ENCODE measurements at places on chromosomes 5 and 9.

DNA sequence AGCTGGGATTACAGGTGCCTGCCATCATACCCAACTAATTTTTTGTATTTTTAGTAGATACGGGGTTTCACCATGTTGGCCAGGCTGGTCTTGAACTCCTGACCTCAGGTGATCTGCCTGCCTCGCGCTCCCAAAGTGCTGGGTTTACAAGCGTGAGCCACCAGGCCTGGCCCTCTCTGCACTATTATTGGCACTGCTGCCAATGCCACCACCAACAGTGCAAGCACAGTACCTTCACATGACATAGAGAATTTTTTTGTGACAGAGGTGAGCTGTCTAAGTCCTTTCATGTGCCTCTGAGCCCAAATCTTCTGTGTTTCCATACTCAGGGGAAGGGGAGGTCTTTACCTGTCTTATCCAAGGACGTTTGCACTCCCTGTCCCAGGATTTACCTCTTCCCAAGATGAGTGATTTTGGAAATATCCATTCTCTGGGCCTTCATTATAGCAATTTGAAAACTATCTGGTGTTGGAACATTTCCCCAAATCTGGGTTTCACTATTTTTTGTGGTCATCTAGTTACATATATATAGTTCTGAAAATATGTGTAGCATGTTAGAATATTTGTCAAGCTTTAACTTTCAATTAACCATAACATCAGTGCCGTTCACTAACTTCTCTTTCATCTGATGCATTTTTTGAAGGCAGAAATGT, 5.4 kb upstream of the CD180 start:
- no peak for DNase-seq

DNA sequence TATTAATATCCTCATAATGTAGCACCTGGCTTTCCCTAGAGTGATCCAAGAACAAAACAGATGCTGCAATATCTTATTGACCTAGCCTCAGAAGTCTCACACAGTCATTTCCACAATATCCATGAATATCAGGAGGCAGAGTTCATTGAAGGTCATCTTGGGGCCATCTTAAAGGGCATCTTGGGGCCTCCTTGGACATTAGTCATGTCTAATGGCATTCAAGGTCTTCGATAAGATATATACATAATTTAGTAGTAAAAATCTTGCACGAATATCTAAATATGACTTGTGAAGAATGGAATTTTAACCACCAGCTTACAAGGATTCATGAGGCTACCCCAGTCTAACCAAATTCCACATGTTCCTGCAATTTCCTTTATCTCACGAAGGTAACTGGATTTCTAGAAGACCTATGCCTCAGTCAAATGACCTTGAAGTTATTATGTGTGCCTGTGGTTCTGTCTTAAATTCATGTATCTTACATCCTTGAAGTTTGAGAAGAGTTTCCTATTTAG, 163.6 kb upstream of the SPEF2 start:
- DNase-seq, result no peak

- DNase-seq, result no peak
Measured at GRCh38 chr9:97848480-97849237, 4.4 kb upstream of the FOXE1 start.

DNA sequence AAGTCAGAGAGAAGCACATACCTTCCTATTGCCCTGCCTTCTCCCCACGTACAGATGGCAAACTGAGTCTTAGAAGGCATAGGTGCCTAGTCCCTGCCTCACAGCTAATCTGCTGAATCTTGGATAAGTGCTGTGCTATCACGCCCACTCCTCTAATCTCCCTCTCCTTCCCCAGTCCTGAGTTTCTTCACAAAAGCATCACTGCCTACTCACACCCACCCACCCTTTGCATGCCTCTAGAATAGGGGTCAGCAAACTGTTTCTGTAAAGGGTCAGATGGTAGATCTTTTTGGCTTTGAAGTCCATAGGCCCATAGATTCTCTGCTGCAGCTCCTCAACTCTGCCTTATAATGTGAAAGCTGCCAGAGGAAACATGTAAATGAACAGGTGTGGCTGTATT, 23.2 kb upstream of the JADE2 start:
- no peak for DNase-seq

DNA sequence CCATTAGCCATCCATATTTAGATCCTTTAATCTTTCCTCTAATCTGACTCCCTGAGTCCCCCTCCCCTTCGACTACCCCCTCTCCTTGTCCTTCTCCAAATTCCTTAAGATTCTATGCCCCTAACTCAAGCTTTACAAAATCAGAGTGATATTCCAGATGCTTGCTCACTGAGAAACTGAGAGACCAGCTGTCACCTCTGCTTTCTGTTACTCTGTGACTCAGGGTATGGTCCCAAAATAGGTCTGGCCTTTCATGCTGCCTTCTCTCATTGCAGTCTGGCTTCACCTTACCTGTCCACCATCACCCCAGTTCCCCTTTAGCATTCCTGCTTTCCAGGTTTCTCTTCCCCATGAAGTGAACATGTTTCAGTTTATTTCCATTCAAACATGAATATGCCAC, 383.3 kb upstream of the SLC30A5 start:
- no peak for DNase-seq
